NCI-H2107 (cell line): ENCODE measurements at places on chromosomes 5 and 9.

DNA sequence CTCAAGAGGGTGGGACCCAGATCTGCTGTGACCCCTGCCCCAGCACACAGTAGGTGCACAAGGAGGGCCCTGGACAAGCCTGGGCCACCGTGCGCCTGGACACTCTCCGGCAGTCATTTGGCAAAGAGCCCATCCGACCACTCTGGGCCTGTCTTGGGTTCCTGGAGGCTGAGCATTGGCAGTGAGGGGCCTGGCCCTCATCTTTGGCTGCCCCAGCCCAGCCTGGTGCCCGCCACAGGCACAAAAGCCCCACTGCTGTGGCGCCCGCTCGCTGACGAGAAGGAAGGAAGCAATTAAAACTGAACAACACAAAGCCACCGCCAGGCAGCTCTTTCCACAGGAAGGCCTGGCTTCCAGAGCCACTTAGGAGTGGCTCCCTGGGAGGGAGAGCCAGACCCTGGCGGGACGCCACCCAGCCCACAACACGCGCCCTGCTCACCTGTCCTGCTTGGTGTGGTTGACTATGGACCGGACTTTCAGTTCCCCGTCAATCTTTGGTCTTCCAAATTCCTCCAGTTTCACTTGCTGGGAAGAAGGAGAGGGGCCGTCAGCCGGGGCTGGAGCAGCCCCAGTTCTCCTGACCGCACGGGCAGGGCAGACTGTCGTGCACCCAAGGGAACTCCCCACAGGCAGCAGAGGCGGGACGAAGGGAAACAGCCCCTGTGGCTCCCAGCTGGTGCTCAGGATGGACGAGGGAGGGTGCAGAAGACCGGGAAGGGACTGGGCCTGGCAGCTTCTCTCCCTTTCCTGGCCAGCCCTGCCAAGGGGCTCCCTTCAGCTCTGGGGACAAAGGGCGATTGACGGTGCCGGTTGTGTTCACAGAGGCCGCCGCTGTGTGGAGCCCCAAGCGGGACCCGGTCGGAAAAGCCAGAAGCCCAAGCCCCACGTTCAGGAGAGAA lies 50.9 kb upstream of the SARDH start:
- no peak for DNase-seq

GRCh38 chr9:27441741-27442070 lies 82.4 kb upstream of the IFNK start:
- no peak for DNase-seq

DNA sequence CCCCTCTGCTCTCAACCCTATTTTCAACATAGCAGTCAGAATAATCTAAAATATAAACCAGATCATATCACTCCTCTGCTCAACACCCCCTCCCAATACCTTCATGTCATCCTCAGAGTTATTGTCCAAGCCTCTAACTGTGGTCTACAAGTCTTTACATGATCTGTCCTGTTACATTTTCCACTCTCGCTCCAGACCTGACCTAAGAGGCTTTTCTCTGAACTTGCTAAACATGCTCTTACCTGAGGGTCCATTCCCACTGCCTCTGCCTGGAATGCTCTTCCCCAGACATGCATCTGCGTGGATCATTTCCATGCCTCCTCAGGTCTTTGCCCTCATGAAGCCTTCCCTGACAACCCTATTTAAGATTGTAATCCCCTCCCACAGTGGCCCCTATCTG lies 12.0 kb downstream of the NIPSNAP3B start:
- DNase-seq: no peak

DNA sequence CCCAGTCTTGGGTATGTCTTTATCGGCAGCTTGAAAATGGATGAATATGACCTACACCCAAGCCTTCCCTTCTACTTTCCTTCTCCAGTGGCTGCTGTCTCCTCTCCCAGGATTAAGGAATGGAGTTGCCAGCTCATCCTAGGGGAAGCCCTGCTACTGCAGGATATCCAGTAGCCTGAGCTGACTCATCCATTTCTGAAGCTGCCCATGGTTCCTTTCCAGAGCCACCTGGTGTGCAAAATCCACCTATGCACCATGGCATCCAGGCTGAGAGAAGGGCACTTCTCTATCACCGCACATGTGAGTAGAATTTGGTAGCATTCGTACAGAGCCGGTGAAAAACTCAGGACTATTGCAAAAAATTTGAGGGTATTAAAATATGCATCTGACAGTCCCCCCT lies 290.8 kb downstream of the YTHDC2 start:
- no peak for DNase-seq

- DNase-seq: no peak
Observed at GRCh38 chr9:128033609-128034008, 33.5 kb downstream of the NAIF1 start.

DNA sequence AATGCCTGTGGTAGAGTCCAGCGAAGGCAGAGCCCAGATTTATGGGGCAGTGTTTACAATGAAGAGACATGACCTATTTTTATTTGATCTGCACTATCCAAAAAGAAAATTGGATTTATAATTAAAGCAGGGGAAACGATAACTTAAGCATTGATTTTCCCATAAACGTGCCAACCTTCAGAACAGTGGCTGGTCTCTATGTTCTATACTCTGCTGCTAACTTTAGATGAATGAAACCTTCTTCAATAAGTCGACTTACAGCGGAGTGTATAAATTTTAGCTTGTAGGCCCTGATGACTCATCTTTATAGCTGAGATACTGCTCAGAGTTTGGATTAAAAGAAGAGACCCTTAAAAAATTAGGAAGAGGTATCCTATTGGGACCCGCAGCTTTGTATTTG lies 452.6 kb downstream of the TLR4 start:
- no peak for DNase-seq

GRCh38 chr9:68697851-68698250 lies 7.2 kb upstream of the PIP5K1B start:
- DNase-seq: no peak

- DNase-seq: no peak
Observed at GRCh38 chr9:86500667-86501435, 146.6 kb upstream of the TUT7 start.

DNA sequence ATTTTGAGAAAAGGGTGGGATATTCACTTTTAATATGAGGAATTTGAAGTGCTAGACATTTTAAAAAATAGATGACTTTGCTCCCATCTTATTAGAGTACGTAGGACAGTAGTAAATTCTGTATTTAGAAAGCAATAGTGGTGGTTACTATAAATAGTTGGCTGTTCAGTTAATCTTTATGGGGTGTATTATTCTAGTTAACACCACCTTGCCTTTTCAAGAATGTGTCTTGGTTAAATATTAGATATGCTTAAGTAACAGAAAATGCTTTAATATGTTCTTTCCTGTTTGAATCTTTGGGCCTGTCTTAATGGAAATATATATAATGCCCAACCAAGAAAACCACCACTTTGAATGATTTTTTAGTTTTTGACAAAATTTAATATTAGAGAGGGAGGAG lies 608.7 kb upstream of the FAM174A start:
- no peak for DNase-seq

GRCh38 chr9:111427186-111427585 lies 57.0 kb downstream of the ECPAS start:
- no peak for DNase-seq

DNA sequence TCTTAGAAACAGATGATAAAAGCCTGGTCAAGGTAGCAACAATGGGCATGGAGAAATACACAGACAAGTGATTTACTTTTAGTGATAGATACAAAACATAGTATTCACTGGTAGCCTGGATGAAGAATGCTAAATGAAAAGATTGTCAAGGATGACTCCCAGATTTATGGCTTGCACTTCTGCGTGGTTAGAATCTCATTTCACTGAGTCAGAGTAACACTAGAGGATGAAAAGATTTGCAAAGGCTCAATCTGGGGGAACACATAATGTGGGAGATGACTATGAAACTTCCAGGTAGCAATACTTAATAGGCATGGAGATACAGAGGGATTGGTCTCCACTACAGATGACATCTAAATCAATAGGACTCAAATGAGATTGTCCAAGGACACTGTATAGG lies 38.4 kb downstream of the AGTPBP1 start:
- no peak for DNase-seq
